ENCODE measurements at places on chromosomes 13 and 19.

DNA sequence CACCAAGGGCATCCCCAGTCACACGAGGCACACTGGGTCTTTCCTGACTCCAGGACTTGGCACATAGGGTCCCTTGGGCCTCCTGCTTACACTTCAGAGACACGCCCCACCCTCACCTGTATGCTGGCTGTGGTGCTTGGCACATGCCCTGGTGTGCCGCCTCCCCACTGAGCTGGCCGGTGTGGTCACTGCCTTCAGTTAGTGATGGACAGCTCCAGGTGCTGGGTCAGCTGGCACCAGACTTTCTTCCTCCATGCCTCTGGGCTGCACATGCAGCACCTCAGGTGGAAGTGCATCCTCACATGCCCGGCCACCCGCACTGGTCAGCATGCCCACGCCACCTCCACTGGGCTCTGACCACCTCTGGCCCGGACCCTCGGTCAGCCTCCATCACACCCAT, 52.9 kb downstream of the KLF2 start:
- no peak for DNase-seq

- no peak for DNase-seq
These were observed 12.0 kb upstream of the FCHO1 start for GRCh38 chr19:17739121-17739875.

- no peak for DNase-seq
These were observed 25.0 kb upstream of the VWA8 start for GRCh38 chr13:41985788-41986508.

- no peak for DNase-seq
These were observed 12.8 kb downstream of the PDE4A start for GRCh38 chr19:10433131-10433536.

GRCh38 chr13:112859128-112859816, 109.7 kb upstream of the MCF2L start:
- no peak for DNase-seq

DNA sequence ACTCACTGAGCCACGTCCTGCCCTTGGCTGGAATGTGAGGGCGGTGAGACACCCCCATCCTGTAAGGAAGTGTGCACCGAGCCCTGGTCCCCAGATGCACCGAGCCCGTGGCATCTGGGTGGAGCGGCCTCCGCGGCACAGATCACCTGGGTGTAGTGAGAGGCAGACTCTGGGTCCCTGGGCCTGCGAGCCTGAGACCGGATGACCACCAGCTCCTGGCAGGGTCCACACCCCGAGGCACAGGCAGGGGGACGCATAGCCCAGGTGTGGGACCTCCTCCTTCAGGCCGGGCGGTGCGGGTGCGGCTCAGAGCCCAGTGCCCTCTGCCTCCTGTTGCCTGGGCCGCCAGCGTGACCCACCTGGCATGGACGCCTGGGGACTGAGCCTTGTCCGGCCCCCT, 12.4 kb downstream of the MCF2L start:
- no peak for DNase-seq

- DNase-seq = no peak
These were observed 222.0 kb downstream of the ZNF536 start for GRCh38 chr19:30593975-30594745.

DNA sequence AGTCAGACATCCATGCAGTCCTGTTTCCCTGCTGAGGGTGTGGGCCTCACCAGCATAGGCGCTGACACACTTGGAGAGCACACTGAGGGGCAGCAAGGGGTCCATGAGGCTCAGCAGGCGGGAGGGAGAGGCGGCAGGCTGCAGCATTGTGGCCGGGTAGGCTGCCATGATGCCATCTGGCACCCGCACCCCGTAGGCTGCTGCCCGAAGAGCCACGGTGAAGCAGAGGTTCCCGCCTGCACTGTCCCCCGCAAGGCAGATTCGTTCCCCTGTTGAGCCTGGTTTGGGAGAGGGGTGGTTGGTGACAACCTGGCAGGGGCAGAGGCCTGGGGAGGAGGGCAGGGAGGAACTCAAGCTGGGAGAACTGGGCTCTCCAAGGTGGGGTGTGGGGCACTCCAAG, 16.0 kb upstream of the CNFN start:
- no peak for DNase-seq

- DNase-seq = no peak
These were observed 247.0 kb downstream of the GPC6 start for GRCh38 chr13:93473441-93474270.
